ENCODE measurements at places on chromosomes 6 and 20. TPM values are rescaled to one million over a fixed set of nuclear protein-coding genes. Genes with fewer than 3 reads are reported as not detected.
A peak's percentile ranks its signal among the peaks of the same experiment; 100 is the strongest.

DNA sequence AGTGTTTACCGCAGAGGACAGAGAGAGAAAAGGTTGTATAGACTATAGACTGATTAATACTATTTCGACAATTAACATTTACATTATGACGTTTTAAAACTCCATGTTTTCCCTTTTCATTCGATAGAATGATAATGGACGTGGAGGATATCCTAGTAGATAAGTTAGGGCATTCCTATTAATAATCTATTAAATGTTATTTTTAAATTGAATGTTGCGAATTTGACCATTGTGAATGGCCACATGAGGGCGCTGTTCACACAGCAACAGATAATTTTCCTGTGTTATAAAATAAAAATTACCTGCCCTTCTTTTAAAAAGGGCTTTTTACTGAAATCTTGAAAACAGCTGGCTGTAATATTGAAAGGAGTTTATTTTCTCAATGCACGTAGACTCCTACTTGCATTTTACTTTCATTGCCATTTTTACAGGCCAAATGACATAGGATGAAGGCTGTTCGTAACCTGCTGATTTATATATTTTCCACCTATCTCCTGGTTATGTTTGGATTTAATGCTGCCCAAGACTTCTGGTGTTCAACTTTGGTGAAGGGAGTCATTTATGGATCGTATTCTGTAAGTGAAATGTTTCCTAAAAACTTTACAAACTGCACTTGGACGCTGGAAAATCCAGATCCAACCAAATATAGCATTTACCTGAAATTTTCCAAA is 3.3 kb downstream of the ADGRB3 start:
- peak; percentile 28 for DNase-seq

DNA sequence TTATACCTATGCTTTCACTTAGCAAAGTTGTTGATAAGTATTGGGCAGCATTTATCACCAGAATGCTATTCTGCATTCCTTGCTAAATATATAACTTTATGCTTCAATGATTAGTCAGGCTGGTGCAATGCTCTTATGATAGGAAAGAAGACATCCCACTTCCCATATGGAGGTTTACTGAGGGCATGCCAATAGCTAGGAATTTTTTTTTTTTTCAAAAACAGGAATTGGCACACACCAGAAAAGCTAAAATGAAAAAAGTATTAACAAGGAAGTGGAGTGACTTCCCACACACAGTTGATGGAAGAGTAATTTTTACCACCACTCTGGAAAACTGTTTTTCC is 90.8 kb downstream of the FRK start:
- no peak for DNase-seq

GRCh38 chr20:20872428-20872827 is 160.0 kb upstream of the RALGAPA2 start:
- no peak for DNase-seq

Gene XKR7
- total RNA-seq = not detected

Data from activated naive CD4-positive, alpha-beta T cell treated with anti-CD3 and anti-CD28 coated beads, Interleukin-2, amount 50 U/mL, for 72 hours (primary cell).